ENCODE measurements at places on chromosomes 2 and 18. TPM values are rescaled to one million over a fixed set of nuclear protein-coding genes. Genes with fewer than 3 reads are reported as not detected.

Gene ZNF396
- total RNA-seq = 5.0 TPM

Gene EVA1A
- 16.2 TPM for total RNA-seq

- DNase-seq = no peak
Observed at GRCh38 chr2:174335988-174336500, 1.3 kb downstream of the SP9 start.

Gene PROKR1
- not detected for total RNA-seq

- DNase-seq = peak; percentile 98
Observed at GRCh38 chr2:85933753-85934594, 45.2 kb upstream of the ST3GAL5 start.

GRCh38 chr2:127511090-127511695, 15.1 kb downstream of the IWS1 start:
- no peak for DNase-seq

DNA sequence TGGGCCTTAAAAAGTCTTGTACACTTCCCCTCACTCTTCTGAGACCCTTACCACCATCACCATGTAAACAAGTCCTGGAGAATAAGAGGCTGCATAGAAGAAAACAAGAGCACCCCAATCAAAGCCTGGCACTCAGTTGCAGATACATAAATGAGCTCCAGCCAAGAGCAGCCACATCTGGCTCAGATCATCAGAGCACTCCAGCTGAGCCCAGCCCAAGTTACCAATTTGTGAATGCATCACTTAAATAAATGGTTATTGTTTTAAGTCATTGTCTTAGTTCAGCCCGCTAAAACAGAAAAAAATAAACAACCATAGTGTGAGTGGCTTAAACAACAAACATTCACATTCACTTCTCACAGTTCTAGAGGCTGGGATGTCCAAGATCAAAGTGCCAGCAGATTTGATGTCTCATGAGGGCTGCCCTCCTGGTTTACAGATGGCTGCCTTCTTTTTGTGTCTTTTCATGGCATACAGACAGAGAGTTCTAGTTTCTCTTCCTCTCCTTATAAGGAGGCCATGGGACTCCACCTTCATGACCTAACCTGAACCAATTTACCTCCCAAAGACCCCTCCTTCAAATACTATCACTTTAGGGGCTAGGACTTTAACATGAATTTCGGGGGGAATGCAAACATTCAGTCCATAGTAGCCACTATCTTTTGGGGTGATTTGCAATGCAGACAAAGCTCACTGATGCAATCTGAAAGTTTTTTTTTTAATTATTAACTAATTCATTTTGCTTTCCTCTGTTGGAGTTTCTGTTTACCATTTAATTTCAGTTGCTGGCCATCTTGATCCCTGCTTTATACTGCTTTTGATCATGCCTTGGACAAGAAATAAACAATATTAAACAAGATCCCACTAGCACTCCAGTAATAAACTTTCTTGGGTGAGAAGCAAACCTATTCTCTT, 187.5 kb upstream of the ACVR2A start:
- DNase-seq = no peak

Gene TCF23
- not detected for total RNA-seq
